Breast epithelium (tissue), 4 donors: ENCODE measurements at places on chromosomes 7 and 10. TPM values are rescaled to one million over a fixed set of nuclear protein-coding genes. Genes with fewer than 3 reads are reported as not detected.

DNA sequence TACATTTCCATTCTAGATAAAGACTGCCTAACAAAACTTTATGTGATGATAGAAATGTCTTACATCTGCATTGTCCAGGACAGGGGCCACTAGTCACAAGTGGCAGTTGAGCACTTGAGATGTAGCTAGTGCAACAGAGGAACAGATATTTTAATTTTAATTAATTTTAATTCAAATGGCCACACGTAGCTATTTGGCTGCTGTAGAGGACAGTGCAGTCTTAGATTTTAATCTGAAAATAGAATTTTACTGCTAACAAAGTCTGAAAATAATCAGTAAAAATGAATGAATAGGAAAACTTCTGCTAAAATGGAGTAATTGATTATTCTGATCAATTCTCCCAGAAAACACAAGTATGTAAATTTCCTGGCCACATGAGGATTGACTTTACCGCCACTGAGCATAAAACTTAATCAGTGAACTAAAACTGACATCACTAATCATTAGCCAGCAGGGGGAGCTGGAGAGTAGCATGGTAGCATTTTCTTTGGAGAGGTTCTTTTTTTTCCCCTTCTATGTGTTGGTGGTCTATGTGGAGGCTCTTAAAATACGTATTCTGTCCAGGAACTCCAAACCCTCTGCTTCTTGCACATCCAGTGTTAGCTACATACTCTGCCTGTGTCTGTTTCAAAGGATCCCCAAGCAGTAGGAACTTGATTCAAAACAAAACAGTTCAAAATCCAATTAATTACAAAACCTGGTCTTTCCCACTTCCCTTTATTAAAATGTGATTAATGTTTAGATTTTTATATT is 52.1 kb downstream of the TSPAN12 start:
- H3K27ac ChIP-seq: no peak overlapping the region
- H3K36me3 ChIP-seq: no peaks in the 10 kb centered on the region
- no peak overlapping the region for H3K4me3 ChIP-seq
- no peaks in the 10 kb centered on the region for H3K4me1 ChIP-seq
- no peaks in the 10 kb centered on the region for H3K27me3 ChIP-seq

The PPP1R3C gene
- 14.4 TPM for total RNA-seq

The ANKRD61 gene
- 0.33 TPM for total RNA-seq

DNA sequence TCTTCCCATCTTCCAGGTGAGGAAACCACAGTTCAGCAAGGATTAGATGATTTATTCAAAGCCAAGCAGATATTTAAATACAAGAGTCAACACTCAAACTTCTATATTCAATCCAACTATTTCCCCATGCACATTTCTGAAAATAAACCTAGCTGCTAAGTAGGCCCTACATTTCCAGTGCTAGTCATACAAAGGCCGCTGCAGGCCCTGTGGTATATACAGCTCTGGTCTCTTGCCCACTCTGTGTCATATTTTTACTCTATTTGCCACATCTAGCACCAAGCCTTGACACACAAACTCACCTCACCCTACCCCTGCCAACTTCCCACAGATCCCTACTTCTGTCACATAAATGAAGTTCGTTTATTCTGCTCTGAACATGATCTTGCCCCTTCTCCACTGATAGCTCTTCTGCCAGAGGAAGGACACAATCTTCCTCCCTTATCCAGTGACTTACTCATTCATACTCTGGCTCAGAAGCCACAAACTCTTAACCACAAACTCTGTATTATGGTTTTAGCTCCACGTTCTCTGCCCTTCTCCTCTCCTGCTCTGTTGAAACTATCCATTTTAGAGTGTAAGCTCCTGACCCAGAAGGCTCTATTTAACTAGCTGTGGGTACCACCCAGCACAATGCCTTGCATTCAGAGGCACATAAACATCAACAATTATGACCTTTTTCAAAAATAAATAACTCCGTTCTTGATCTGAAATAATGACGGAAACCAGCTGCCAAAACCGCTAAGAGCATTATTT is 180.7 kb downstream of the CPEB3 start:
- no peak overlapping the region for H3K4me3 ChIP-seq
- no peak for DNase-seq
- H3K4me1 ChIP-seq: no peaks in the 10 kb centered on the region
